ENCODE measurements at places on chromosomes 1 and 21. TPM values are rescaled to one million over a fixed set of nuclear protein-coding genes. Genes with fewer than 3 reads are reported as not detected.

GRCh38 chr1:158035976-158036583 lies 42.6 kb downstream of the KIRREL1 start:
- no peak for DNase-seq

DNA sequence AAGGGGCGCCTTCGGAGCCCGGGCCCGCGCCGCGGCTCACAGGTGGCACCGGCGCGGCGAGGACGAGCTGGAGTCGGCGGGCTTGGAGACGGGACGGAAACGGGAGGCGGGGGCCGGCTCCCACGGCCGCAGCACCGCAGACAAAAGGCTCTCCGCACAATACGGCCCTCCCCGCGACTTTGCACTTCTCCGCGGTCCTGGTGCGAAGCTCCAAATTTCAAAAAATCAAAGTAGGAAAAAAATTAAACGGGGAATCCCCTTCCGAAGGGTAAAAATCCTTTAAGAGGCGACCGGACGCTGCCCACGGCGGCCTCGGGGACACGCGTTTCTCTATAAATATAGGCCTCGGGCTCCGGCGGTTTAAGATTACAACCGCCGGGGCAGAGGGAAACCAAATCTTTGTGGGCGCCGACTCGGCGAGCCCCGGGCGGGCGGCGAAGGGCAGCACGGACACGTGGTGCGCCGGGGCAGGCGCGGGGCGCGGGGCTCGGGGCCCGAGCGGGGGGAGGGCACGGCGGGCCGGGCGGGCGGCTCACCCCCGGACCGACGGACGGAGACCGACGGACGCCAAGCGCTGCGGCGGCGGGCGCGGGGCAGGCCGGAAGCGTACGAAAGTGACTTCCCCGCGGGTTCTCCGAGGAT lies 453 bp downstream of the PABPC4 start:
- DNase-seq, result peak; percentile 8

GRCh38 chr1:87478231-87478630 lies 149.6 kb downstream of the LMO4 start:
- DNase-seq, result no peak

GRCh38 chr1:39268112-39268581 lies 63.7 kb downstream of the MACF1 start:
- DNase-seq, result no peak

The SPRR2G gene
- not detected for total RNA-seq

The WNT9A gene
- total RNA-seq, result not detected

Measured in T-cell (primary cell).